ENCODE measurements at places on chromosomes 7 and 10. TPM values are rescaled to one million over a fixed set of nuclear protein-coding genes. Genes with fewer than 3 reads are reported as not detected.

The TET1 gene
- total RNA-seq, result 7.3 TPM

The TBXAS1 gene
- total RNA-seq, result 0.66 TPM

The OAT gene
- total RNA-seq, result 178 TPM

The SLC18A2 gene
- not detected for total RNA-seq

The ATP6V1F gene
- 77.0 TPM for total RNA-seq

The NSUN6 gene
- 10.6 TPM for total RNA-seq

The TMEM225B gene
- total RNA-seq, result 0.44 TPM

The BMPER gene
- 24.5 TPM for total RNA-seq

The LEP gene
- total RNA-seq, result not detected

The CPXM2 gene
- 0.72 TPM for total RNA-seq

The KCNIP2 gene
- 0.57 TPM for total RNA-seq

The ANKRD2 gene
- total RNA-seq, result not detected

The CTAGE8 gene
- under 0.01 TPM for total RNA-seq

The CALHM1 gene
- not detected for total RNA-seq

The CEP55 gene
- total RNA-seq, result 1.3 TPM

The ITIH2 gene
- total RNA-seq, result not detected

The CFAP58 gene
- 0.29 TPM for total RNA-seq

The MMP21 gene
- not detected for total RNA-seq

The TAS2R39 gene
- not detected for total RNA-seq

The NKX1-2 gene
- total RNA-seq, result not detected

The CALML3 gene
- total RNA-seq, result not detected

The CALHM2 gene
- total RNA-seq, result 26.3 TPM

The EPO gene
- total RNA-seq, result not detected

The THNSL1 gene
- total RNA-seq, result 1.9 TPM

The FAM241B gene
- not detected for total RNA-seq

The ARPC1A gene
- total RNA-seq, result 209 TPM

The TDRD1 gene
- not detected for total RNA-seq

The ZNF487 gene
- 3.9 TPM for total RNA-seq

The VSTM2A gene
- total RNA-seq, result not detected

The GRID1 gene
- total RNA-seq, result 0.29 TPM

The AMPH gene
- total RNA-seq, result 0.22 TPM

The ATOH7 gene
- total RNA-seq, result not detected

The LRRD1 gene
- total RNA-seq, result under 0.01 TPM

The SPDYE2 gene
- total RNA-seq, result not detected

The DGKI gene
- 10.0 TPM for total RNA-seq

The OR2A1 gene
- not detected for total RNA-seq

The VGF gene
- total RNA-seq, result not detected

All from placental pericyte (primary cell).